ENCODE measurements at places on chromosomes 4 and X.
A peak's percentile ranks its signal among the peaks of the same experiment; 100 is the strongest.

DNA sequence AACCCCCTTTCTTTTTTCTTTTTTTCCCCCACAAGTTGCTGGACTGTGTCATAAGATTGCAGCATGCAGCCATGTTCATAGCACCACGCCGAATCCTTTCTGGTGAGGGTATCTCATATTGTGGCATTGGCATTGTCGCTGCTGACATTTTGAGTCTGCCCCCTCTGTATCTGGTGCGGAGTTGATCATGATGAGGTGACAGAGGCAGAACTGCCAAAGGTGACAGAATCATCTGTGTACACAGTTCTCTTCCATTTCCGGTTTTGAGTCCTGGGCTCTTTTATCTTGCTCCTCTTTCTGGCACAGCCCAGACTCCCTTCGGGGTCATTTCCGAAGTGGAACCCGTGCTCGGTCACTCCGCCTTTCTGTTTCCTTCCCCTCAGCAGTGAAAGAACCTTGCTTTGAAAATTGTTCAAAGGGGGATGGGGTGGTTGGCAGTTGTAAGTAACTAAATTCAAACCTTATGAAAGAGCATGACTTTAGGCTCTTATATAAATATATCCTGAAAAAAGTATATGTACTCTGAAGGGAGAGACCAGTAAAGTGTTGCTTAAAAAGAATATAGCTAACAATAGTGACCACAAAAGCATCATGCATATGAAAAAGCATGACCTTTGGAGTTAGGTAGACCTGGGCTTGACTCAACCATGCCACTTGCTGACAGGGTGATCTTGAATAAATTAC is 55.0 kb upstream of the BMP2K start:
- peak; percentile 2 for DNase-seq

DNA sequence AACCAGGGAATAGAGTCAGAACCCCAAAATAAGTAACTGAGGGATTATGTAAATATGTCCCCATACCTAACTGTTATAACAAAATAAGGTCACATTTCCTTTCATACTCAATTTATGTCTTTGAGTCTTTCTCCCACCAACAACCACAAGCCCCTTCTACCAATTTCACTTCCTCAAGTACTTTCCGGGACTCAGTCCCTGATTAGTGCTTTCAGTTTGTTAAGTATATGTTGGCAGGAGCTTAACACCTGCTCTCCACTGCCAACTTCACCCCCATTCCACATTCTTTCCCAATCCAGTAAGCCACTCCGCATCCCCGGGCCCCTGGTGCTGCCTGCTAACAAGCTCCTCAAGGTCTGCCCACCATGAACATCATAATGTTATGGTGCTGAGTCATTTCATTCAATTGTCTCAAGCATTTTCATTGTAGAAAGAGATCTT is 71.3 kb upstream of the SPRY1 start:
- no peak for DNase-seq

- DNase-seq = no peak
Measured at GRCh38 chr4:167079762-167080161, 154.5 kb downstream of the SPOCK3 start.

DNA sequence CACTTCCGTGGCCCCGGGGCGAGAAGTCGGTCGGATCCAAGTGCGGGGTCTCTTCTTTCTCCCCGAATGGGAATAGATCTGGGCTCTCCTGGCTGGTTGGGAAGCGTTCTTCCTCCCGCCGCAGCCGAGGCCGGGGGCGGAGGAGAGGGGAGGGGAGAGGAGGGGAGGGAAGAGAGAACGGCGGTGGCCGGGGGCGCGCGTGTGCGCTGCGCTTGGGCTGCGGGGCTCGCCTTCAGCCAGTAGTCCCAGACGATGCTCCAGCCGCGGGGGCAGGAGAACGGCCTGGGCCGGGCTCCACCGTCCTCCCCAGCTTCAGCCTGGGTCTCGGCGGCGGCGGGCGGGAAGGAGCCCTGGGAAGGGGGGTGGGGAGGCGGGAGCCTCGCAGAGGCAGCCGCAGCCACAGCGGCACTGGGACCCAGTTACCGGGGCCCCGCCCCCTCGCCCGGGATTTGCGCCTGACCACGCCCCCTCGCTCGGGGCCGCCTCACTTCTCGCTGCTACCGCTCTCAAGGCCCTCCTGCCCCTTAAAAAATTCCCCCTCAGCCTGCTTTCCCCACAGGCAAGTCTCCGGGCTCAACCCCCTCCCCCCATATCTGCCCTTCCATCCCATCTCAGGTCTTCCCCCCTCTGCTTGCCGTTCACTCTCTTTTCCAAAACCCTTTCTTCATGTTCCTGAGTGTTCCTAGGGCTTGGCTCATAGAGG is at the start of gene FGD1:
TSS of gene FGD1 (minus strand) at position 421 of the 703 bp plus-strand sequence. CDS start 802 bp downstream, outside the sequence.
- no peak for DNase-seq

DNA sequence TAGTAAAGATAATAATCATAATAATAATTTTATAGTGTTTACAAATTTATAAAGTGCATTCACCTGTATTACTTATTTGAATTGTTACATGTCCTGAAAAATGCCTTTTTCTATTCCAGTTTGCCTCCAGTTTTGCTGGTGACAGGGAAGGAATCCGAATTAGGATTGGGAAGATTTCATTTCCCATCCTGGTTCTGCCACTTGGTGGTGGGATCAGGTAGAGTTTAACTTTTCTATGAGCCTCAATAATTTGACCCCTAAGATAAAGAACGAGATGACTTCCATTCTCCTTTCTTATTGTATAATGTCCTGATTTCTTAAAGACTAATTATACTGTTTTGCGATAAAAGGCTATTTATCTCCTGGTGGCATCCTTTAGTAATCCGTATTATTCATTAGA is 1090.9 kb downstream of the RAPGEF2 start:
- no peak for DNase-seq

DNA sequence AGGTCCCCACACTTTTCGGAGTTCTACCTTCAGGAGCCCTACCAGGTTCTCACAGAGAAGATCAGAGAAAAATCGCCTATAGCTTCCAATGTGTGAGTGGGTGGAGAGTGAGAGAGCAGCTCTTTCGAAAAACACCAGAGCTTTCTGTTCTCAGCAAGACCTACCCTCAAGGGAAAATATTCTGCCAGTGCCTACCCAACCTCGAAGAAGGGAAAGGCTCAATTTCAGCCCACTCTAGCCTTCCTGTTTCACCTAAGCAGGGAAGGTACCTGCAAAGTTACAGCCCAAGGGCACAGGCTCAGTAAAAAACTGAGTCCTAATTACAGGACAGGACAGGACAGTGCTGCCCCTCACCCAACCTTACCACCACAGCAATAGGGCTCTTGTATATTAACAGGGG is 104.0 kb upstream of the WDR17 start:
- DNase-seq = no peak

GRCh38 chr4:88008122-88008742 is 797 bp downstream of the PKD2 start:
- no peak for DNase-seq

DNA sequence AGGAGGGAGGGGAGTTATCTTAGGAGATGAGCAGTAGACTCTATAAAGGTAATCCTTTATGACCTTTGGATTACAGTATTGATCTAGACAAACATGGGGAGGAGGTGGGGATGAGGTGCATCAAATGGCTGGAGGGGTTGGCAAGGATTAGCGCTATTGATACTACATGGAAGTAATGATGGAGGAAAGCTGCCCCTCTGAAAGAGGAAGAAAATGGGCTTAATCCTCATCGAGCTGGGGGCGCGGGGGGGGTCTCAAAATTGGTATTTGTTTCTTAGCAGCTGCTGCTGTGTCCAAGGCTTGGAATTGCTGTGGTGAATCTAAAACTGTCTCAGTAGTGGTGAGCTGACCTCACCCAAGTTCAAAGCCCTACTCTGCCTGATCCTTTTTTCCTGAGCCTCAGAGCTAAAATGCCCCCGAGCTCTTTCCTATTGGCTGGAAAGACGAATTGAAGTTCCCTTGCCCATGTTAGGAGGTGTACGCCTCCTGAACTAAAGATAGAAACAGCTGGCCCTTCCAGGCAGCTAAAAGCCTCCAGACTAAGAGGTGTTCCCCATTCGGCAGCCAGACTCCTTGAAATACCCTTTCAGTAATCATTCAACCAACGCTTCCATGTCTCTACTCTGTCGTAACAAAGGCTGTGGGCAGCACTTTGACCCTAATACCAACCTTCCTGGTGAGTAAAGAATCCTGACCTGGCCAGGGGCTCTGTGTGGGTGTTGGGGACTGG is at the start of gene ITGB1BP2:
TSS of gene ITGB1BP2 (plus strand) at position 556 of the 730 bp plus-strand sequence. CDS start at position 613, 57 bp downstream.
- DNase-seq = no peak

DNA sequence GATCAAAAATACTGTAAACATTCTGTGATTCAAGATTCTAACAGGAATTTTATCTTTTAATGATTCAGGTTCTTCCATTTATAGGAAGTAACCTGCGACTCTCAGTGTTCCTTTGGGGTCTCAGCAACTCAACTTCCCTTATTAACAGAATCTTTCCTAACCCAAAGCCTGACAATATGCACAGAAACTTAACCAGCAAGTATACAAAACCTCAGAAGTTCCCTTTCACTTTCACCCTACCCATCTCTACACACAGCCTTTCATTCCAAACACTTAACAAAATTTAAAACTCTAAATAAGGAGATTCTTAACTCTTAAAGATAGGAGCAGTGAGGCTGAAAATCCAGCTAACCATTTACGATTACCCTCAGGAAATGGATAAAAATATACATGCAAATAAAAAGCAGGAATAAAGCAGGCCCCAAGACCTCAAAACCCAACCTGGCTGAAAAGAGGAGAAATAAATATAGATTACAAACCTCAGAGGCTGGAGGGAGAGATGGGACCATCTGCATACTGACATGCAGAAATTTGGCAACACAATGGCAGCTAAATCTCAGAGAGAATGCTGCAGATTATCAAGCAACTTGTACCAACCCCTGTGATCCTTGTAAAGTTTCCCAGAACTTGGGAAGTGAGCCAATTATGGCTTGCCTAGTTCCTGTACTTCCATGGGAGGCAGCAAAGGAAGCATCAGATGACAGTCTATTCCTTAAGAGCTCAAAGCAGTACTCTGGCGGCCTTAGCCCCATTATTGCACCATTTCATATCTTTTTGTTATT is 101.0 kb downstream of the ATP11C start:
- DNase-seq = no peak

DNA sequence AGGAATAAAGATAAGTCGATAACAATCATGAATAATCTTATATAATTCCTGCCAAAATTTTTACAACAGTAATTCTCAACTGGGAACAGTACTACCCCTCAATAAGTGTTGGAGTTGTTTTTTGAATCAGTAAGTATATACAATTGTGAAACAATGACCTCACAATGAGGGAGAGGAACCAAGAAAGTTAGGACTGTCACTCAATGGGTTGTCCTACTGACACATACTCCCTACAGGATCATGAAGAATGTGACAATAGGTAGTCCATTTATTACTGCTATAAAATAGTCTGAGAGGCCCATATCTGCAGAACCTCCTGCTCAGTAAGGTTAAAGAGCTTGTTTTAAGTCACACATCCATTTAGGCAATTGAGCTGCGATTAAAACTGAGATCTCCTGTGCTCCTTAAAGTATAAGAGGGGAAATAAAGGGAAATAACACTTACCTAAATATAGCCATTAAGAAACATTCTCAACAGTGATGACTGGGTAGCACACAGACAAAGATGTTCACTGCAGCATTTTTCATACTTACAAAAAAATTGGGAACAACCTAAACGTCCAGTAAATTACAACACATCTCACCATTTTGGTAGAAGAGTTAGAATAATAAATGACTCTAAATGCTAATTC is 26.2 kb downstream of the FBXW7 start:
- DNase-seq = no peak

- DNase-seq = no peak
Measured at GRCh38 chr4:56531149-56531770, 25.7 kb downstream of the ARL9 start.

DNA sequence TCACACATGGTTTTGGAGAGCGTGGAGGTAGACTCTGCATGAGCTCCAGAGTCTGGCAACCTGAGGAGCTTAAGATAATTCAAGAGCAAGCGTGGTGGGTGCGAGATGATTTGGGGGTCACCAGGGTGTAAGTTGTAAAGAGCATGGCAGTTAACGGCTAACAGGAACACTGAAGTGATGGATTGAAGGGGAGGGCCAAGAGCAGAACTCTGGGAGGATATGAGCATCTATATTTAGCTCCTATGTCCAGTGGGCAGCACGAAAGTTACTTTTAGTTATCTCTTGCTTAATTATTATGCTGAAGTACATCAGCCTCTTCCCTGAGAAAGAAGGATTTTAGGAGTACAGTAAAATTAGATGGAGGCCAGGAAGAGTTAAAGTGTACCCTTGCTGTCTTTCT is 231.9 kb upstream of the HAND2 start:
- DNase-seq = no peak

DNA sequence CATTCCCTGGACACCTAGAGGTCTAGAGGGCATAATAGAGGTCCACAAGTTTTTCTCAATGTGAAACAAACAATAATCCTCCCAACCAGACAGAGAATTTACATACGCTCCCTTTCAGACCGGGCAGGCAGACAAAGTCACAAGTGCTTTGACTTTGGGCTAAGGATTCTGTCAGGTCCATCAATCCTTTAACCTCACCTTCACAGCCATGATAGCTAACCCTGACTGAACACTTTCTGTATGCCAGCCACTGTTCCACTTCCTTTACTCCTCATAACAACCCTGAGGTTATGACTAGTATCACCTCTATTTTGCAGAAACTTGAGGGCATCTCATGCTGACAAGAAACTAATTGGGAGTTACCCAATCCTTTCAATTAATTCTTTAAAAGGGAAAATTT is 118.8 kb upstream of the AFF2 start:
- no peak for DNase-seq

- no peak for DNase-seq
Measured at GRCh38 chr4:132646186-132646585, 502.9 kb upstream of the PCDH10 start.

DNA sequence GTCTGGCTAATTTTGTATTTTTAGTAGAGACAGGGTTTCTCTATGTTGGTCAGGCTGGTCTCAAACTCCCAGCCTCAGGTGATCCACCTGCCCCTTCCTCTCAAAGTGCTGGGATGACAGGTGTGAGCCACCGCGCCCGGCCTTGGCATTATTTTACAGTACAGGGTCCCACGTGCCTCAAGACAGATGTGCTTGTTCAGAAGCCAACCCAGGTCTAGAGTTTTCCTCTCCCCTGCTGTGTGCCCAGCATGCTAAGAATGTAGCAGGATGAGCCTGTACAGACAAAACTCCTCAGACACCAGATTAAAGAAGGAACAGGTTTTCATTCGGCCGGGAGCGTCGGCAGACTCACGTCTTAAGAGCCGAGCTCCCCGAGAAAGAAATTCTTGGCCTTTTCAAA is 42.2 kb downstream of the CRLF2 start:
- no peak for DNase-seq

GRCh38 chr4:113222471-113222870 is 173.0 kb downstream of the ANK2 start:
- DNase-seq = no peak

DNA sequence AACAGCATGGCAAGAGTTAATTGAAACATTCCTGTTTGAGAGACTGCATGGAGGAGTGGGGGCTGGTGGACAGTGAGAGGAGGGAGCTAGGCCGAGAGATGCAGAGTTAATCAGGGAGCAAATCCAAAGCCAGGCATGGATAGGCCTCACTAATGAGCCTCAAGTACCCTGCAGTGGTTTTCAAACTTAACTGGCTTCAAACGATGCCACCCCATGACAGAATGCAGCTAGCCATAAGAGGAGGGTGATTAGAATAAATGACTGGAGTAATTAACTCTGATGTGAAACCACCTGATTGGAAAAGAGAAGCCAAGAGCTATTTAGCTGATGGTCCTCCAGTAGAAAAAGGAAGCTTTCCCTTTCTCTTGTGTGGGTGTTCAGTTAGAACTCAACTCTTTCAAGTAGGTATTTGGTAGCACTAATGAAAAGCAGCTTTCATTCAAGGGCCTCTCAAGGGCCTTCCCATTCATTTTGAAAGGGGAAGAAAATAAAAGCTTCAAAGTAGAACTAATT is 215.4 kb upstream of the MAB21L2 start:
- no peak for DNase-seq

GRCh38 chr4:158236304-158237030 is 26.2 kb downstream of the TMEM144 start:
- DNase-seq = no peak

- DNase-seq = no peak
Measured at GRCh38 chr4:764405-765169, 59.0 kb downstream of the PCGF3 start.

Data from central memory CD4-positive, alpha-beta T cell (primary cell).